ENCODE measurements at places on chromosomes 7 and 10.

GRCh38 chr10:64175271-64175962, 654.2 kb downstream of the REEP3 start:
- no peak for DNase-seq

DNA sequence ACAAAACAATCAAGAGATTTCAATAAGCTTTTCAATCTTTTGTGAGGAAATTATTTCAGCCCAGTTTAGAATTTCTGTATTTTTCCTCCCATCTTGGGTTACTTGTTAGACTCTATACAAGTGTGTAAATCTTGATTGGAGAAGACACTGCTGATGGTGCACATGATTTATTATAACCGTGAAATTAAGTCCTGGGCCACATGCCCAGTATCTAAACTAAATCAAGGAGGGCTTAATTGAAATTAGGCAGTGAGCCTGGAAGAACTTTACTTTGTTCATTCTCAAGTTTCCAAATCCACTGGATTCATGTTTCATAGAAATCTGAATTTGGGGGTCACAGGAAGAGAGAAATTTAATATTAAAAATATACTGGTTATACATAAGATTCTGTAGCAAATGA, 44.5 kb downstream of the CSTF2T start:
- DNase-seq: no peak

GRCh38 chr10:103105462-103105861, 87.6 kb downstream of the NT5C2 start:
- no peak for DNase-seq

GRCh38 chr10:14123139-14123538, 207.6 kb downstream of the FRMD4A start:
- DNase-seq: no peak

- peak; percentile 63 for DNase-seq
These were observed 28.1 kb downstream of the ARL4A start for GRCh38 chr7:12715372-12716133.

DNA sequence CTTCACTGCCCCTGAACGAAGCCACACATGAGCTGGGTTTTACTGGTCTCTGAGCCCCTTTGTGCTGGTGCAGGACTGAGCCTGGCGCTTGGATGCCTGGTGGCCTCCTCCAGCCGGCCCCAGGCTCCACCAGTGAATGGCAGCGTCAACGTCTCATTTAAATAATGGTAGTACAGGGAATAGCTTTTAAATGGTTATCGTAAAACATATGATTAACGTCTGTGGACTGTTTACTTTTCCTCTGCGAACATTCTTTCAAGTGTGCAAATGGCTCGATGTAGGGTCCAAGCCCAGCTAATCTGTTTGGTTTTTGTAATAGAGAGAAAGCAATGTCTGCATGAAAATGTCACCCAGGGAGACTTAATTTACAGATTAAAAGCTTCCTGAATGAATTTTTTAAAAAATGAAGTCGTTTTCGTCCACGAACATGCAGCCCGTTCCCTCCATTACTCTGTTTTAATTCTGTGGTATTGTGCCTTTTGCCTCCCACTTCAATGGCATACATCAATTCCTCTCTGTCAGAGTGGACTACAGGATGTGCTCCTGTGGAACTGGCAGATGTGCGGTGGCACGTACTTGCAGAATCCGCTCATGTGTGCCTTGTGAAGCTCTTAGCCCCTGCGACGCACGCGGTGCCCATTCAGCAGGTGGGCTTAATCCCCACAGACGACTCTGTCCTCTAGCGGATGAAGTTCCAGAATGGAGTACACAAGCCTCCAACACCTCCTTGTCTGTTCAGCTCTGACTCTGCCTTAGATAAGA, 192.7 kb downstream of the TCF7L2 start:
- no peak for DNase-seq
